ENCODE measurements at places on chromosomes 3 and 15.

- DNase-seq, result no peak
Measured at GRCh38 chr3:80753021-80753420, 985.2 kb upstream of the ROBO1 start.

GRCh38 chr3:151559736-151560135 lies 98.9 kb upstream of the IGSF10 start:
- DNase-seq, result no peak

GRCh38 chr3:51930439-51930838 lies 11.3 kb downstream of the RRP9 start:
- no peak for DNase-seq

- DNase-seq, result no peak
Measured at GRCh38 chr3:194184265-194184751, 48.4 kb downstream of the HES1 start.

- no peak for DNase-seq
Measured at GRCh38 chr15:59997070-59997701, 6.9 kb upstream of the FOXB1 start.

DNA sequence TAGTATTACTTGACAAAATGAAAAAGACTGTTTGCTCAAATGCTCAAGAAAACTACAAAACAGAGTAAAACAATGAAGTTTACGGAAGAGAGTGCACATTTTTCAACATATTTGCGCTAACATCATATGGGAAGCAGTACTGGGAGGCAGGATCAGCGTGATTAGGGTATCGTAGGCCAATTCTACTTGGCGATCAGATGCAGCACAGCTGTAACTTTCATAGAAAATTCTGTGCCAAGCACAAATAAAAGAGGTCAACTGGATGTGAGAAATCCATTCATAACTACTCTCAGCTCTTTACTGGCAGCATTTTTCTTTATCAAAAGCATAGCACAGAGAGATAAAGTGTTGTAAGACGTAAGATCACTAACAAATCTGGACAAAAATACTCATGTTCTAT lies 1196.3 kb upstream of the GBE1 start:
- no peak for DNase-seq

DNA sequence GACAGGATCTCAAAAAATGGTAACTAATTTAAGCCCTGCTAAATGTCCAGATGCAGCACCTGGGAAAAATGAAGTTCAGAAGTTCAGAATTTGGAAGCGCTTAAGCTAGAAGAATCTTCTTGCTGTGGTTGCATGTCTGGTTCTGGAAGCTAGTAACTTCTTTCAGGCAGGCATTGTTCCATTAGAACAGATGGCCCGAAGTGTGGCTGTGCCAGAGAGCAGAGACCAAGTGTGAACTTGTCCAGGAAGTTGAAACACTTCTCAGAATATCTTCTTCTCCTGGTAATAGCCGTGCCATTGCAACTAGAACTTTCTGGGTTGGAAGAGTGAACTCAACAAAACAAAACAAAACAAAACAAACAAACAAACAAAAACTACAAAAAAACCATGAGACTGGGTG lies 80.0 kb downstream of the MITF start:
- no peak for DNase-seq

GRCh38 chr3:190626951-190627620 lies 113.2 kb downstream of the IL1RAP start:
- no peak for DNase-seq

DNA sequence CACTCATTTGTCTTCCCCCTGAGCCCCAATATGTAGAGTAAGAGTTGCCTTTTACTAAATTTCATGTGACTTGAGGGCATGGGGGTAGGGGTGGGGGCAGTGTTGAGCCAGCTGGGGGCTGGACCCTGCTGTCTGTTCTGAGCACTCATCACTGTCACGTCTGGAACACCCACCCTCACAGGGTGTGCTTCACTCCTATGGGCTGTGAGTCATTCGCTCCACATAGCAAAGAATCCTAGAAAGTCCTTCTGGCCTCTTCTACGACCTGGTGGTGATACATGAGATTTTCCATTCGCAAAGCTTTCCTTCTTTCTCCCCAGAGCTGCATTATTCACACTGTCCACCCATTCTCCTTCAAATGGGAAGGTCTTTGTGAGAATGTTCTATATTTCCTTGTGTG lies 43.6 kb upstream of the MGLL start:
- DNase-seq, result peak; percentile 25

DNA sequence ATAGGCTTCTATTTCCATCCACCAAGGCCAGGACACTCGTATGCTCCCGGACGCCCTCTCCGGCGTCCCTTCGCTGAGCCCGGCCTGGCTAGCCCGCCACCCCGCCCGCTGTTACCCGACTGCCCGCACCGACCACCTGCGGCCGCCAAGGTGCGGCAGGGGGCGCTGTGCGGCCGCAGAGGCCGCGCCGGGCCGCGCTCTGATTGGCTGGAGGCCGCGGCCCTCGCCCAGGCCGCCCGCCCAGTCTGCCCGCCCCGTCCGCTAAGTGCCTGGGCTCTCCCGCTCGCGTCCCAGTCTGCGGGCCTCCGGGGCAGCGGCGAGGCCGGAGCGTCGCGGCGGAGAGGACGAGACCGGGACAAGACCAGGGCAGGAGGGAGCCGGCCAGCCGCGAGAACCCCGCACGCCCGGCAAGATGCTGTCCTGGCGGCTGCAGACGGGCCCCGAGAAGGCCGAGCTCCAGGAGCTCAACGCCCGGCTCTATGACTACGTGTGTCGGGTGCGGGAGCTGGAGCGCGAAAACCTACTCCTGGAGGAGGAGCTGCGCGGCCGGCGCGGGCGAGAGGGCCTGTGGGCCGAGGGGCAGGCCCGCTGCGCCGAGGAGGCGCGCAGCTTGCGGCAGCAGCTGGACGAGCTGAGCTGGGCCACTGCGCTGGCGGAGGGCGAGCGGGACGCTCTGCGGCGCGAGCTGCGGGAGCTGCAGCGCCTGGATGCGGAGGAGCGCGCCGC lies at the start of gene SYNM:
Gene SYNM, plus strand, starts transcription at position 293 of the 726 bp plus-strand sequence. Its CDS starts 120 bp downstream, at position 413.
- DNase-seq, result peak; percentile 93

- no peak for DNase-seq
Measured at GRCh38 chr15:38144921-38145320, 107.7 kb upstream of the SPRED1 start.

GRCh38 chr3:107855710-107856109 lies 235.1 kb downstream of the CD47 start:
- no peak for DNase-seq

GRCh38 chr3:122019493-122019892 lies 2.6 kb downstream of the ILDR1 start:
- DNase-seq, result no peak

DNA sequence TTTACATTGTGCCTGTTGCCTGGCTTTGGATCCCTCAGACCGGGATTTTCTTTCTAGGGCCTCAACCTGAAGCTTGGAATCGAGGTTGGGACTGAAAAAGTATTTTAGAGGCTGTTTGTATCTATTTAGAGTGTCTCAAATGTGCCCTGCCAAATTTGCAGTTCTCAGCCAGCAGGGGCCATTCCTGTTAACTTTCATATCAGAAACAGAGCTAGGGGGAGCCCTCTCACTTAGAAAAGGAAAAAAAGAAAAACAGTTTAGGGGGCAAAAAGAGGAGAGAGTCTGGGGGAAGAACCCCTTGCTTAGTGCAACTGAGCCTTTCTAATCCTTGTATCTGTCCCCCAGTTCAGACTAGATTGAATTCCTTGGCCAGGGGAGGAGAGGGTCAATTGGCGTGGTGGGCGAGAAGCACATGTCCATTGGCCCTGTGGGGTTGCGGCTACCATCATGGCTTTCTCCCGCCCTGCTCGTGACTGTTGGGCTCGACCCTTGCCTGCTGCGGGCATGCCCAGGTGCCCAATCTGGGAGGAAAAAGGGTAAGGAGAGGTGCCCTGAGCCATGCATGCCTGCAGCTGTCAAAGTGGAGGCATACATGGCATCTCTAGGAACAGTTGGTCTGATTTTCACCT lies 101.6 kb downstream of the CFAP44 start:
- DNase-seq, result no peak

DNA sequence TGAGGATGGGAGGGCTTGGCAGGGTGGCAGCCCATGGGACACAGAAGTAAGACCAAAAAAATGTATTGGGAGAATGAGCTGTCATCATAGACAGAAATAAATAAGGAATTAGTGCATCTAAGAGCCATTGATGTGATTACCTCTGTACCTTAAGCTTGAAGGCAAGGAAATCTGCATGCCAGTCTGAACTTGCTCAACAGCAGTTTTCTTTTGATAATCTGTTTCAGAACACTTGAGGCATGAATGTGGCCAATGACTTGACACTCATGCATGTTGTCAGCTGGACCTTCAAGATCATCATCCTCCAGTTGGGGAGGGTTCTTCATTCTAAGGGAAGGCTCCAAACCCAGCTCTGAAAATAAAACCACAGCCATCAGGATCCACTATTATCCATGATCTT lies 148.5 kb downstream of the DCLK3 start:
- DNase-seq, result no peak

DNA sequence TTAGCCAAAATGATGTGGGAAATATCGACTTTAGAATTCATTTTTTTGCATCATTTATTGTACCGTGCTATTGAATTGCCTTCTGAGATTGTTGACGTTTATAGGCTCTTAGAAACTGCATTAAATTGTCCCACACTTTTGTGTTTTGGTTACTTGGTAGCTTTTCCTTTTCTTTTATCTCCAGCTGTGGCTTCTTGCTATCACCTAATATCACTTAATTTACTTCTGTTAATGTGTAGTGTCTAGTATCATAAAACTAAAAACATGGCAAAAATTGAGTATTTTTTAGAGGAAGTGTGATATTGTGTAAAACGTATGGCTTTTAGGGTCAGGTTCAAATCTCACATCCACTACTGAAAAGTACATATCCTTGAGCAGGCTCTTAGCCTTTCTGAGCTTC lies 11.2 kb downstream of the TMOD3 start:
- DNase-seq, result no peak

DNA sequence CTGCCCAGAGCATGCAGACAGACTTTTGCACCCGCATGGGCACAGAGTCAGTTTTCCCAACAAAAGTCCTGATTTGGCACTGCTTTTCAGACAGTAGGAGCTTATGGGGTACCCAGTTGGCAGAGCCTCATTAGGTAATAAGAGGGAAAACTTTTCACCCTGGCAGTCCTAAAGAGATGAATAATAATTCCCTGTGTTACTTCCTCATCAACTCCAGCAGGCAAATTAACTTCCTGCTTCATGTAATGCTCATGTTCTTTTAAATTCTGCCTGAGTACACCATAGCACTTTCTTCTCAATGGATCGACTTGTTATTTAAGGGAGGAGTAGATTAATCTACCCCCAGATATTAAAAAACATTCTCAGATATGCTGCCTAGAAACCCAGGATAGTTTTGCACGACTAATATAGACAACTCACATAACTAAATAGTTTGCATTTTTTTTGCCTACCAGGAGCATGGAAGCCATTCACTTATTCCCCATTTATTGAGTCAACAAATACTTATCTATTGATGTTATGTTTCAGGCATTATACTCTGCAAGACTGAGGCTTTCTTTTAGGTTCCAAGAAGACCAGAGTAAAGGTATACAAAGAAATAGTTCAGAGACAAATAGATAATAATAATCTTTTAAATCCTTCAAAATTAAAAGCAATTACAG lies 214.5 kb downstream of the KCNMB2 start:
- no peak for DNase-seq

DNA sequence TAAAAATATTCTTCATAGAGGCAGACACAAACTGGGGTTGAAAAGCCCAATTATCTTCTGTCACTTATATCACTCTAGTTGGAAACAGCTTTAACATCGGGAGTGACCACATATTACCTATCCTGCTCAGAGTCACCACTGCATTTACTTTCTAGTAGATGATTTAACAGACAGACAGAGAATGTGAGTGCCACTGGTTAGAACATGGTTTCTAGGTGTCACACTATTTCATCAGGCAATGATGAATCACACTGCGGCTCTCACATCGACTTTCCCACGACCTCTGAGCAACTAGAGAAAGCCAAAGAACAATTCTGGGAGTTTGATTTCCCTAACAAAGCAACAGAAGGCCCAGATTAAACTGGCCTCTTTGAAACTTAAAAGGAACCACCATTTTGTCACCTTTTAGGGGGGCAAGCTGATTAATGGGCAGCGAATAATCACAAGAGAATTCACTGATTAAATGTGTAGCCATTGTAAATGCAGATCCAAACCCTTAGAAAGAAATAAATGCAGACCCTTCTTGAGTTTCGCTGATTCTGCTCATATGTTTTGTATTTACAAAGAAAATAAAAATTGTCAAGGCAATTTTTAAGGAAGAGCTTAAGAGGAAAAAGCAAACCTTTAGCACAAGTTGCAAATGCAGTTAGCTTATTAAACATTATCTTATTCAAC lies 112.6 kb upstream of the KBTBD8 start:
- DNase-seq, result peak; percentile 4

DNA sequence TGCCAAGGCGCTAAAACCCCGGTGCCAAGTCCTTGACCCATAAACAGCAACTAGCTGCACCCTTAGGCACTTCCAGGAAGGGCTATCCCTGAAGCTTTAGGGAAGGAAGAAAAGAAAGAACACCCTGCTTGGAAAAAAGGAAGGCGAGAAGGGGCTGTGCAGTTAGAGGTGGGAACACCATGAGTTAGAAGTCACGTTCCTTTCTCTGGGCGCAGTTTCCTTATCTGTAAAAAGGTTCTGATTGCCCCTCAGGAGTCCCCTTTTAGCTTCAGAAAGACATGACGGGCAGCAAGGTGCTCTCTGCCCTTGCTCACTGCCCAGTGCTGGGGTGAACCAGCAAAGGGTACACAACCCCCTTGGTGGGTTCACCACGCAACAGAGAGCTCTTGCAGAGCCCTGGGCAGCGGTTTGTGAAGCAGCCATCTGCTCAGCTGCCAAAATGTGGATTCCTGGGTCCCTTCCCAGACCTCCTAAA lies 798 bp downstream of the GCHFR start:
- no peak for DNase-seq

GRCh38 chr15:56468401-56468800 lies 3.5 kb upstream of the MNS1 start:
- no peak for DNase-seq

GRCh38 chr3:37493485-37494080 lies 319.2 kb upstream of the LRRFIP2 start:
- DNase-seq, result no peak

- no peak for DNase-seq
Measured at GRCh38 chr3:126880901-126881300, 102.0 kb upstream of the PLXNA1 start.

GRCh38 chr3:12977117-12977808 lies 96.0 kb downstream of the IQSEC1 start:
- no peak for DNase-seq

- no peak for DNase-seq
Measured at GRCh38 chr3:32352563-32352962, 39.1 kb upstream of the CMTM7 start.

DNA sequence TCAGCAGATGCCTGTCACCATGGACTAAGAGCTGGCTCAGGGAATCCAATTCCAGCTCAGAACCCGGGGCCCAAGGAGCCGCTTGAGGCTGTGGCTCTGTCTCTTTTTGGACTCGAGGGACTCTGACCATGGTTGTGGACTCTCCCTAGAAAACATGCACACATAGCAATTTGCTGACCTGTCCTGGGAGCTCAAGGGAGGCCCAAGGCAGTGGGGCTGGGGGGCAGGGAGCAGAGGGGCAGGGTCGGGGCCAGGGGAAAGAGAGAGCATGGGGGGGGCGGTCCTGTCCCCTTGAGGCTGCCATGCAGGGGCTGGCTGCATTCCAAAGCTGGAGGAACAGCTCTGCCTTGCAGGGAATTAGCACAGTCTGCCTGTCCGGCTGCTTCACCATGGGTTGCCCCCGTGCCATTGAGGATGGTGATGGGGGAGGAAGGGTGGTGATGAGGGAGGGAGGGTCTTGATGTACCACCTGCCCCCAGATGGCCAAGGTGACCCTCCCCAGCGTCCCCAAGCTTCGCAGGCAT lies 190.1 kb downstream of the GOLGA6L6 start:
- no peak for DNase-seq

GRCh38 chr3:22858486-22858885 lies 344.6 kb upstream of the UBE2E2 start:
- DNase-seq, result no peak

Data from RWPE1 (cell line).